ENCODE measurements at places on chromosomes 13 and 19.
A peak's percentile ranks its signal among the peaks of the same experiment; 100 is the strongest.

GRCh38 chr13:40058757-40059236 lies 403.3 kb downstream of the COG6 start:
- no peak for ATAC-seq

GRCh38 chr19:50242581-50242980 lies 39.2 kb downstream of the MYH14 start:
- ATAC-seq: no peak

DNA sequence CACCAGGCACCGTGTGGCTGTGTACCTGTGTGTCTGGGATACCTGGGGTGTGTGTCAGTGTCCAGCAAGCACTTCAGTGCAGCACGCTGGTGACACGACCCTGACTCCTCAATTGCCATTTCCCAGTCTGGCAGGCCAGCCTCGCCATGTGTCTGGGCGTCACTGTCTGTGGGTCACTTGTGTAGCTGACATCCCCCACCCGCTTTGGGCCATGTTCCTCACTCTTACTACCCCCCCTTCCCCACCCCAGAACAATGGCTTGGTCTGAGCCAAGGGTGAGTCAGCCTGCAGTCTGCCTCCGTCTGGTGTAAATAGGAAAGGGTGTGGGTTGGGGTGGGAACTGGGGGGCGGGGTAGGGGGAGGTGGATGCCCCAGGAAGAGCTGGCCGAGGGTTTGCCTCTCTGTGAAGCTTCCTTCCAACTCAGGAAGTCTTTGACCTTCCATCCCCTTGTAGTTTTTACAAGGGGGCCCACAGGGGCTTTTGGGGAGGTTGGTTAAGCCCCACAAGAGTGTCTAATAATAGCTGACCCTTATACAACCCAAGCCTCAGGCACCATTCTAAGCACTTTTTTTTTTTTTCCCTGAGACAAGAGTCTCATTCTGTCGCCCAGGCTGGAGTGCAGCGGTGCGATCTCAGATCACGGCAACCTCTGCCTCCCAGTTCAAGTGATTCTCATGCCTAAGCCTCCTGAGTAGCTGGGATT lies 17.6 kb downstream of the NOVA2 start:
- peak; percentile 60 for ATAC-seq

DNA sequence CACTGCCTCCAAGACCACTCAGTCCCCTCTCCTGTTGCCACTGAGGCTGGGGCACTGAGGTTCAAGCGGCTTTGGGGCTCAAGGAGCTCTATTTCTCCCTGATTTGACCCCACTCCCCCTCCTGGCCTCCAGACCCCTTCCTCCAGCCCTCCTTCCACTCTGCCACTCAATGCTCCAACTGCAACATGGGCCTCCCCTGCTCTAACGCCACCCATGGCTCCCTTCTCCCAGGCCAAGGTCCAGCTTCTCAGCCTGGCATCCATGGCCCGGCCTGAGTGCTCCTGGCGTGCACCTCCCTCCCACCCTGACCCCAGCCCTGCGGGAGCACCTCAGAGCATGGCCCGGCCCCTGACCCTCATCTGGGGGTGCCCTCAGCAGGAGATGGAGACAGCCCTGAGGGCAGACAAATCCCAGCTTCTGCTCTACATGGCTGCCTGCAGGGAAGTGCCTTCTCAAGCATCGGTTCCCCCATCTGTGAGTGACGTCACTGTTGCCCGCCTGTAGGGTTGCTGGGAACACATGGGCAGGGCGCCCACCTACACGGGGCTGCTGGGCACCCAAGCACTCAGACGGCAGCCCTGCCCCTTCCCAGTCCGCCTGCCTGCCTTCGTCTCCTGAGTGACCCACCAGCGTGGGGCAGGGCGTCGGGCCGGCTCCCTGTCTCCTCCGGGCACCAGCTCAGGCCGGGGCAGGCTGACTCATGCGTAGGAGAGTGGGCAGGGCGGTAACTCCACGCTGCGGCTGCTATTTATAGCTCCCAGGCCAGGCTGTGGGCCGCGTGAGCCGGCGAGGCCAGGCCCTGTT lies 1.6 kb upstream of the DIRAS1 start:
- peak; percentile 91 for ATAC-seq

DNA sequence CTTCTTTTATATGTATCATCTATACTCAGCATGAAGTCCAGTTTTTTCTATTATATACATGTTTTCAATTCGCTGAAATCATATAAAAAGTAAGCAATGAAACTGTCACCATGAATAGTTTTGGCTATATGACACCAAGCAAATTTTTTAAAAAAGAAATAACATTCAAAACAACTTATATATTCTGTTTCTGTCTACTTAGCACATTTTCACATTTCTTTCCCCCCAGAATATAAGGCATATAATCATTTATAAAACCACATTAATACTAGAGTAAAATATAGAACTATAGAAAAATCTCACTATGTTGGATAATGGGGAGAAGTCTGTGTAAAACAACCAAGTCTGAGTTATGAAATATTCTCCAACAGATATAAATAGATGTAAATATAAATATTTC lies 33.1 kb downstream of the POSTN start:
- ATAC-seq: no peak

- peak; percentile 90 for ATAC-seq
Observed at GRCh38 chr19:42132851-42133528, 744 bp upstream of the POU2F2 start.

GRCh38 chr13:90156390-90156789 lies 1191.1 kb upstream of the MIR17HG start:
- no peak for ATAC-seq

- ATAC-seq: peak; percentile 83
Observed at GRCh38 chr19:34171877-34172660, at the start of gene LSM14A. TSS of gene LSM14A (plus strand) at chr19:34172504. CDS start at chr19:34172643, 139 bp downstream.

DNA sequence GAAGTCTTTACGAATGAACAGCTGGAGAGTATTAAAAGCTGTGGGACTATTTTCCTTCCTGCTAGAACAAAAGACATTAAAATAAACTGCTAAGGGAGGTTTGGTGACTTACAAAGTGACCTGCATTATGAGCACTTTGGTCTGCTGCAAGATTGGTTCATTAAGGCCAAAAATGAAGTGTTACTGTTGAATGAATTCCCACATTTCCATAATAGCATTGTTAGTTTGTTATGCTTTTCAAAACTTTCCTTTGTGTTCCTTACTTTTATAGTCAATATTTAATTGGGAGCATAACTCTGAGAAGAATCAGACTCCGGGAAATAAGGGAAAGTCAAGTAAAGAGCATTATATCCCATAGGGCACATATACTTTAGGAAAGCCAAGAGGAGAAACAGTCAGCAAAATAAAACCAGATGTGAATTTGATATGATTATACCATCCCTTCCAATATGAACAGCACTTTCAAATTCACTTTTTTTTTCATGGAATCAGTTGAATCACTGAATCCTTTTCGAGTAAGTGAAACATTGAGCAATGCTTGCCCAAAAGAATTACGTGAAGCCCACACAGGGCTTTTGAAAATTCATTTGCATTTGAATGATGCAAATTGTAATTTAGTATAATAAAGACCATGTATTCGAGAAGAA lies 112.6 kb downstream of the KCTD12 start:
- no peak for ATAC-seq

- ATAC-seq: no peak
Observed at GRCh38 chr13:108304170-108305016, 34.9 kb downstream of the TNFSF13B start.

- ATAC-seq: no peak
Observed at GRCh38 chr13:31950111-31950815, 81.3 kb upstream of the FRY start.

DNA sequence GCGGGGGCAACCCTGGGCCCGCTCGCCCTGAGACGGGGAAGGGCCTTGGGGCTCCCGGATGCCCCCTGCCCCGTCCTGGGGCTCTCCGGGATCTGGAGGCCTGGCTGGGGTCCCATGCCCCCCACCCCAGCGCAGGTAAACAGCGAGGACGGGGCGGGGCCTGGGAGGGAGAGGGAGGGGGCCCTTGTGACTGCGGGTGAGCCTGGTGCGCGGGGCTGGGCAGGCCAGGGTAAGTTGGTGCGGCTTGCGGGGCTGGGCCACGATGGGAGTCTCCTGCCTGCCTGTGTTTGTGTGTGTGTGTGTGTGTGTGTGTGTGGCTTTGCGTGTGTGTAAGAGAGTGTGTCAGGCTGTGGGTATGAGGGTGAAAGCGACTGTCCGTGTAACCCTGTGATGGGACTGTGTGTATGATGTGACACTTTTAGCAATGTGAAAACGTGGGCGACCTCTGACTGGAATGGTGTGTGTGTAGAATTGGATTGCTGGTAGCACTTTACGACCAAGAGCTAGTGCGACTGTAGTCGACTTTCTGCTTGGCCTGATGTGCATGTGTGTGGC lies 426 bp downstream of the KLC3 start:
- ATAC-seq: no peak

DNA sequence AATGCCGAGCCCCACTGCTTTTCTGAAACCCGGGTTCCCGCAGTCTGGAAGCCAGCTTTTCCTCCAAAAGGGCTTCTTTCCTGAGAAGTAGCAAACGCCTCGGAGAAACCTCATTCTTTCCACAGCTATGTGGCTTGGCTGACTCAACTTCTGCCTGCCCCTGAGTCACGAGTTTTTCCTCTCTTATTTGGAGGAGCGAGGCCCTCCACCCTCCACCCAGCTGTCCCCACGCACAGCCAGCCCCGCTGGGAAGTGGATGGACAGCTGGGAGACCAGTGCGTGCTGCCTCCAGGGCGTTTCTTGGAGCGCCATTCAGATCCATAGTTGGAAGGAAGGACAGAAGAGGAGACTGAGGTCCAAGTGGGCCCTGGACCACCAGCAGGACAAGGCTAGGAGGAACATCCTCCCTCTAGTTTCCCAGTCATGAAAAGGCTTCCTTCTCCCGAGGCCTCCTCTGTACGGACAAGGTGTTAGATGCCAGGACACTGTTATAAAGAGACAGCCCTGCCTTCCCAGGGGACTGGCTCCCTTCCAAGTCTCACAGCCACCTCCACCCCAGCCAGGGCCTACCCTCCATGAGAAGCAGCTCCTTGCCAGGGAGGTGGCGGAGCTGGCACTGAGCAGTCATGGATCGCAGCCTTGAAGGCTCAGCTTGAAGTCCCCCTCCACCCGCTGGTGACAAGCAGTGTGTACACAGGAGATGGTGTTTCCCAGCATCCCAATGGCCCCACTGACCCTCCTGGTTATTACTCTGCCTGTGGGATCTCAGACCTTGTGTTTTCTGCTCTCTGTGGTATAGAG lies 2.5 kb upstream of the PLEKHF1 start:
- ATAC-seq: peak; percentile 31

DNA sequence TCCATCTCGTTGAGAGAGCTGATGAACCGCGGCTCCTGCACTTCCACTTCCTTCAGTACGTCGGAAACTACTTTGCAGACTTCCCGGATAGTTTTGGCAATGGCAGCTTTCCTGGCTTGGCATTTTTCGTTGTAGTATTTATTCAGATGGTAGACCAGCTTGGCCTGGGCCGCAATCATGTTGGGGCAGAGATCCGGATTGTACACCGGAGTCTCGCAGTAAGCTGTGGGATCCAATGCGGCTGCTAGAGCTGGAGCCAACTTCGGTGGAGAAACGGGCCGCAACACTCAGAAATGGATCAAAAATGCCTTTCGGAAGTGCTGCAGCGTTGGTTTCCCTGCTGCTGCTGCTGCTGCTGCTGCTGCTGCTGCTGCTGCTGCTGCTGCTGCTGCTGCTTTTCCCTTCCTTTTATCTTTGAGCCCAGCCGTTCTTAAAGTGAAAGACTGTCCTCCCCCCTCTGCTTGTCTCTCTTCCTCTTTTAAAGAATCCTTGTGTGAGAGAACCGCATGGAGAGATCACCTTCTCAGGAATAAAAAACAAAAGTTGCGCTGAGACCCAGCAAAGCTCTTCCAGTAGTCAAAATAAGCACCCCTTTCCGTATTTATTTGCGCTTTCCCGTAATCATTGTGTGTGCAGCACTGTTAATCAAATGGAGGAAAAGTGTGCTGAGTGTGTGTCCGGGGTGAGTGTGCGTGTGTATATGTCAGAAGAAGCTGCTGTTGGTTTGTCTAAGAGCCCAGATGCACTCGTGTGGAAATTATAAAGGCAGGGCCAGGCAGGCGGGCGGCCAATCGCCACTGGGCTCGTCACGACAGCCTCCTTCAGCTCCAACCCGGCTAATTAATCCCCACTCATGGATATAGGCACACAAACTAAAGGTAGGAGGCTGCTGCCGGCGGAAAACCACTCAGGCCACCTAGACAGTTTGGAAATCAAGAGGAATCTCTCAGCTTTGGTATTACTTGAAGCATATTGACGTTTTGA lies at the start of gene MAB21L1:
Gene MAB21L1 (minus strand): TSS at position 730 of the 984 bp plus-strand sequence. CDS start 551 bp downstream, at position 179.
- peak; percentile 74 for ATAC-seq

DNA sequence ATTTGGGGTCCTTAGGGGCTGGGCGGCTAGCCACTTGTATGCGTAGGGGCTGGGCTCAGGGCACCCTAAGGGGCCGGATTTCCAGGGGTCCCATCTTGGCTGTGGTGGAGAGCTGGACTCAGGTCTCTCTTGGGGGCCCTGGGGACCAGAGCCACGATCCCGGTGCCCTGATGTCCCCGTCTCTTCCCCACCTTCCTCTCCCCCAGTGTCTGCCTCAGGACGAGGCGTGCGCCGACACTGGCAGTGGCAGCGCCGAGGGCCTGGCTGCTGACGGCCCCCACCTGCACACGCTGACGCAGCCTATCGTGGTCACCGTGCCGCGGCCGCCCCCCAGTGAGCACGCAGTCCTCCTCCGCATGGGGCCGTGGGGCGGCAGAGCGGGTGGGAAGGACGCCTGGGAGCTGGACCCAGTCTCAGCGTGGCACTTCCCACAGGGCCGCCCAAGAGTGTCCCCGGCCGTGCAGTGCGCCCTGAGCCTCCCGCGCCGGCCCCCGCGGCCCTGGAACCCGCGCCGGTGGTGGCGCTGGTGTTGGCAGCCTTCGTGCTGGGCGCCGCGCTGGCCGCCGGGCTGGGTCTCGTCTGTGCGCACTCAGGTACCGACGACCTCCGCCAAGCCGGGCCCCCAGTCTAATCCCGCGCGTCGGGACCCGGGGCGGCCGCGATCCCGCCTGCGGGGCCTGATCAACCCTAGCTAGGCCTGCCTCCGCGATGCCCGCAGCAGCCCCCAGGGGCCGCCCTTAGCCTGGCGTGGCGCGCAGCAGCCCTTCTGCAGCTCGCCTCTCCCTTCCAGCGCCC lies 2.7 kb upstream of the SNAPC2 start:
- ATAC-seq: peak; percentile 28

GRCh38 chr13:79966059-79966458 lies 374.9 kb downstream of the SPRY2 start:
- ATAC-seq: no peak

DNA sequence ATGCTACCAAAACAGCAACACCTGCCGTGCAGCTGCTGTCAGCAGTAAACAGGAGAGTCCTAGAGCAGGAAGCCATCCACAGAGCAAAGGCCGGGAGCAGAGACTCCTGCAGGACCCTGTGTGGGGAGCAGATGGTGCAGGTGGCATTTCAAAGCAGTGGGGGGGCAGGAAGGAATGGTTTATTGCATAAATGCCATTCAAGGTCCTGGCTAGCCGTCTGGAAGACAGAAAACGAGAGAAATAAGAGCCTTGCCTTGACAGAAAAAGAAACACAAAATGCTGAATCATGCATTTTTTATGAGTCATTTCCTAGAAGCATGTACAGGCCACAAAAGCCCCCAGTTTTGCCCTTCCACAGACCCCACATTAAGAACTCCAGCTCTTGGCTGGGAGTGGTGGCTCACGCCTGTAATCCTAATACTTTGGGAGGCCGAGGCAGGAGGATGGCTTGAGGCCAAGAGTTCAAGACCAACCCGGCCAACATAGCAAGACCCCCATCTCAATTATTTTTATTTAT lies 5.4 kb downstream of the RSPH6A start:
- ATAC-seq: peak; percentile 62
